Ureter (tissue), 1 donor: ENCODE measurements at places on chromosomes 13 and 19. TPM values are rescaled to one million over a fixed set of nuclear protein-coding genes. Genes with fewer than 3 reads are reported as not detected.

DNA sequence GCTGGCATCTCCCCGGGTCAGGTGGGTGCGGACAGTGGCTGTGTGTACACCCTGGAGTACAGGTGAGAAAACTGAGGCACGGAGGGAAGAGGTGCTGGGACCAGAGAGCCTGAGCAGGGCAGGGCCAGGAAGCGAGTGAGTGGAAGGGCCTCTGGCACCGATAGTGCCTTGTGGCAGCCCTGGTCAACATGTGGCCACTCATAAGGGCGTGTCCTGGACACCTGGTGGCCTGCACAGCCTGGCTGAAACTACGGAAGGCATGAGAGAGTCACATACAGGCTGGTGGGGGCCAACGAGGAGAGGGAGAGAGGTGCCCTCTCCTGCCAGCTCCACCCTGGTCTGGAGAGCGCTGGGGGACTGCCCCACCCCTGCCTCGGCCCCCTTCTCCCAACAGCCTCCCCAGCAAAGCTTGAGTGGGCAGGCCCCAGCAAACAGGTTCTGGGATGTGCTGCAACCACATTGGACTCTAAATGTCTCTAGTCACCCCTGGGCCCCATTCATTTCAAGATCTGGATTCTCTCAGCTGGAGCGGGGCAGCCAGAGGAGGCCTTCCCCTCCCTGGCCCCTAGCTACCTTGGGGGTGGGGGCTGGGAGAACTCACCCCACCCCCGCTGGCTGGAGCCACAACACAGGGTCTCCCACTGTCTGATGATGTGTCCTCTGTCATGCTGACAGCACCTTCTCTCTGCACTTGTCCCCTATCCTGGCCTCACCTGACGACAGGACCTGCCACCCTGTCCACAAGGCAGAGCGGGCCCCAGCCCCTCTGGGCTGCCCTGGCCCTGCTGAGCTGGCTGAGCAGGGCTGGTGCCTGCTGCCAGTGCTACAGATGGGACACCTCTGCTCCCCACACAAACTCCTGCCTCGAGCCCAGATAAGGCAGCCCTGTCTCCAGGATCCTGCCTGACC lies 5.8 kb downstream of the CBARP start:
- DNase-seq: no peak

GRCh38 chr13:35836446-35836845 lies 294.7 kb downstream of the DCLK1 start:
- DNase-seq: no peak

- DNase-seq: no peak
These were observed 41.7 kb downstream of the RXFP2 start for GRCh38 chr13:31781064-31781463.

GRCh38 chr19:46717716-46718143 lies 816 bp upstream of the PRKD2 start:
- DNase-seq: no peak

IZUMO1 gene
- total RNA-seq: 0.91 TPM

ATP4A gene
- total RNA-seq: not detected

CCDC122 gene
- 22.3 TPM for total RNA-seq

DNA sequence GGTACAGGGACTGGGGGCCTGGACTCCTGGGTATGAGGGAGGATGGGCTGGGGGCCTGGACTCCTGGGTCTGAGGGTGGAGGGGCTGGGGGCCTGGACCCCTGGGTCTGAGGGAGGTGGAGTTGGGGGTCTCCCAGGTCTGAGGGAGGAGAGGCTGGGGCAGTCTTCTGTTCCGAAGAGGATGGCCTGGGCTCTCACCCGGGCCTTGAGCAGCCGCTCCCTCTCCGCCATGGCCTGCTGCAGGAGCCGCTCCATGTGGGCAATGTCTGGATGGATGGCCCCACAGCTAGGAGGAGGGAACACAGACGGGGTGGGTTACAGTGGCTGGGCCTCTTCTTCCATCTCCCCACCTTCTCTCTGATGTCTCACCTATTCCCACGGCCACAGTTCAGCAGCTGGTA lies 18.1 kb downstream of the PHLDB3 start:
- no peak for DNase-seq

ERICH6B gene
- total RNA-seq: not detected

- no peak for DNase-seq
These were observed 767.9 kb downstream of the PCDH9 start for GRCh38 chr13:66462187-66462586.

PLK5 gene
- total RNA-seq: not detected

DNA sequence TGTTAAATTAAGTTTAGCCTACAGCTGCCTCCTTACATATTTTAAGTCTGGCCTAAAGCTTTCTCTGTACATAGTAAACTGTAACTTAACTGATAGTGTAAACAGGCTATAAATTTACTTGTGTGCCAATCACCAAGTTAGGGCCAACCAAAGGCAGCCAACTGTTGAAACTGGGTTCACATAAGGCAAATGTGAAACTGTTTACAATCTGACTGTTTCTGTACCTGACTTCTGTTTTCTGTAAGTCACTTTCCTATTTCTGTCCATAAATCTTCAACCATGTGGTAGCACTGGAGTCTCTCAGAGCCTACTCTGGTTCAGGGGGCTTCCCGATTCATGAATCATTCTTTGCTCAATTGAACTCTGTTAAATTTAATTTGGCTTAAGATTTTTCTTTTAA lies 103.1 kb downstream of the RAP2A start:
- no peak for DNase-seq

DNA sequence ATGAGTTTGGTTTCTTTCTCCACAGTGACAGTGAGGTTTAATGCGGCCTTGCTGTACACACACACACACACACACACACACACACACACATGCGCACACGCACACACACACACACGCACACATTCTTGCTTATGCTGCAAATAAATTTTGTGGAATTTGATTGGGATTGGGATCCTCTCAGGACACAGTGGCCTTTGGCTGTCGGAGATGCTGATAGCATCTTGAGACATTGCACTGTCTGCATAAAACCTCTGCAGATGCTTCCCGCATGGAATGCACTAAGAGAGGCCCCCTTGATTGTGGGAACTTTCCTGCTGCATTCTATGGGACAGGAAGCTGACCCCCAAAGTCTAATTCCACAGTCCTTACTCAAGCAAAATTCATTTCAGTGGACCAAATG lies 145.6 kb downstream of the FLT1 start:
- no peak for DNase-seq

ANGPTL4 gene
- 13.2 TPM for total RNA-seq

DNA sequence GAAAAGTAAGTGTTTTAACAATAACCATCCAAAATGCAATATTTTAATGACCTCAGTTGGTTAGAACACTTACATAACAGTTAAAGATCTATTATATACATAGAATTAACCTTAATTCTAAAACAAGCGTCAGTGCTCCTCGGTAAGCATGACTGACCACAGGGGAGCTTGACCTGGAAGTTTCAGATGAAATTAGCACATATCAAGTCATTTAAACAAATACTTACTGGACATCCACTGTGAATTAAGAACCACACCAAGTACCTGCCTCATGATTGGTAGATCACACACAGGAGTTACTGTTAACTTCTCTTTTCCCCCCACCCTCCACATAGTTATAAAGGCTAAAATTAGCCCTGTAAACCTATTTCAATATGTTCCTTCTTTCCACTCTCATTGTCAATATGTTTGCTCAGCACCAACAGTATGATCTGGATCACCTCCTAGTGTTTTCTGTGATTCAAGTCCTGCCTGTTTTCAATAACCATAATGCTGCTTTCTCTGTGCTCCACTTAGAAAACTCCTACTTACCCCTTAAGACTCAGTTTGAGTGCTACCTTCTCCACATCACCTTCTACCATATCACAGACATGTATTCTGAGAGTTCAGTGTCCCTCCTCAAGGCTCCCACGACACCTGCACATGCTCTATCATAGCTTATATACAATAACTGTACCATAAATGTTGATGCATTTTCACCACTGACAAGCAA lies 209.0 kb downstream of the VWA8 start:
- no peak for DNase-seq

- DNase-seq: peak; percentile 71
These were observed 259.5 kb downstream of the COL4A1 start for GRCh38 chr13:110047496-110047895.

RASL11A gene
- total RNA-seq: 33.2 TPM

GRCh38 chr19:55179606-55180484 lies at the start of gene SYT5:
Gene SYT5 (minus strand): TSS chr19:55180289. CDS start chr19:55179041, 1,248 bp downstream.
- no peak for DNase-seq

- no peak for DNase-seq
These were observed at the start of gene NALCN for GRCh38 chr13:101416181-101417042. Gene NALCN (minus strand): TSS chr13:101416508. CDS start chr13:101399126, 17,382 bp downstream.

- DNase-seq: no peak
These were observed 420.3 kb downstream of the PCDH17 start for GRCh38 chr13:58051807-58052375.

- DNase-seq: no peak
These were observed at the start of gene SOX1 for GRCh38 chr13:112067116-112067741. Gene SOX1 (plus strand): TSS chr13:112067149. CDS start chr13:112067659, 510 bp downstream.

- no peak for DNase-seq
These were observed 759.7 kb downstream of the OLFM4 start for GRCh38 chr13:53788286-53788685.

ZSCAN4 gene
- 1.7 TPM for total RNA-seq

CEACAM4 gene
- 2.4 TPM for total RNA-seq

DNA sequence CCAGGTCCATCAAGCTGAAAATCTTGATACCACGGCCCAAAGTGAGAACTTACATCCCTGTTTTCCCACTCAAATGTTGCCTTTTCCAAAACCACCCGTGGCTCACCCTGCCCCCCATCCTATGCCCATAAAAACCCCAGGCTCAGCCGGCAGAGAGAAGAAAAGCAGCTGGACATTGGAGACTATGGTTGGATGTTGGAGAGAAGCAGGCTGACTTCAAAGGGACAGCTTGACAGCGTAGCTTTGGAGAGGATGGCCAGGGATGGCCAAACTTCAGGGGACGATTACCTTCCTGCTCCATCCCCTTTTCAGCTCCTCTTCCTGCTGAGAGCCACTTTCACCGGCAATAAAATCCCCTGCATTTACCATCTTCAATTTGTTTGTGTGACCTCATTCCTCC lies 3.5 kb upstream of the ZNF792 start:
- DNase-seq: no peak

SPRED3 gene
- 2.1 TPM for total RNA-seq

DNA sequence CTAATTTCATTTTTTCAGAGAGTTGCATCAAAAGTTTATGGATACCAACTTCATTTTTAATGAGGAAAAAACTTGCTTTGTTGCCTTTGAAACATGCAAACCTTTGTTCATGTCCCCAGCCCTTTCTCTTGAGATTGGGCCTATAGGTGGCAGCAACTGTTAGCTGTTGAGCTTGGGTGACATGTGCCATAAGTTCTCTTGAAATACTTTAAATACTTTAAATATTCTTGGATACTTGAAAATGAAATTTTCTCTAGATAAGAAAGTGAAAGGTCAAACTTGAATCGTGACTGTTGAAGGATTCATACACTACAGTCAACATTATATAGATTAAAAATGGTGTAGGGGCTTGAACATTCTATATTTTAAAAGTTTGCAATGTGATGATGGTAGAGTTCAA lies 294.9 kb downstream of the NDFIP2 start:
- peak; percentile 44 for DNase-seq

DNA sequence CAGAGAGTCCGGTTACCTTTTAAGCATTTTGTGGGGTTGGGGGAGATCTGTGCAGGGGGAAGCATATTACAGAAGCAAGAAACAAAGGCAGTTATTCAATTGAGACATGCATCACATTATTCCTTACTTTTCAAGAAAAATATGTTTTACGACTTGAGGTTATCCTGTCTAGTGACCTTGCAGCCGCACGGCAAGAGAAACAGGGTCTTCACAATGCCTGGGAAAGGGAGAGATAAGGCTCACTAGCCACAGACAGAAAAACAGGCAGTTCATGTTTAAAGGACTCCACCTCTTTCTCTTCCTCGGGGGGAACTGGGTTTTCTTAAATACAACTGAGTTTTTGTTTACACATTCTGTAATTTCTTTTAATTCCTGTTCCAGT lies 536 bp upstream of the NCR1 start:
- no peak for DNase-seq

DNA sequence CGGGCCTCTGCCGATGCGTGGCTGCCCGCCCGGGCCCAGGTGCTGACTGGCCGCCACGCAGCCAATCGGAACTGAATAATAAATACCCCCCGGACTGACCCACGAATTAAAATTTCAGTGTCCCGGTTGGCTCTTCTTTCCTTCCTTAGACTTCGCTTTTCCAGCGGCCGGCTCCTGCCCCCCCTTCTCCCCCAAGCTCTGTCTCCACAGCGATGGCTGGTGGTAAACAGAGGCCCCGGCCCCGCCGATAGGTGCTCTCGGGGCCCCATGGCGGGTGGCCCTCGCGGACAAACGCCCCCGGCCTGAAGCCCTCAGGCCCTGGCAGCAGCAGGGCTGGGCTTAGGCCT lies 2.6 kb downstream of the ZBTB7A start:
- no peak for DNase-seq
